Sigmoid colon (tissue), 7 donors: ENCODE measurements at places on chromosomes 11 and 22. TPM values are rescaled to one million over a fixed set of nuclear protein-coding genes. Genes with fewer than 3 reads are reported as not detected.

- no peak for DNase-seq
- no peaks in the 10 kb centered on the region for H3K27me3 ChIP-seq
- peaks cover 11% of the 10 kb centered on the region for H3K4me1 ChIP-seq
- H3K4me3 ChIP-seq = no peak overlapping the region
- H3K36me3 ChIP-seq = no peaks in the 10 kb centered on the region
- no peak overlapping the region for H3K27ac ChIP-seq
These were observed 24.4 kb upstream of the PAMR1 start for GRCh38 chr11:35549787-35550186.

- H3K4me3 ChIP-seq = no peak overlapping the region
- H3K36me3 ChIP-seq = no peaks in the 10 kb centered on the region
- DNase-seq = peak; percentile 19
- H3K27me3 ChIP-seq = no peaks in the 10 kb centered on the region
- no peaks in the 10 kb centered on the region for H3K4me1 ChIP-seq
These were observed 41.1 kb downstream of the SEZ6L start for GRCh38 chr22:26210334-26210733.

- no peak overlapping the region for H3K27ac ChIP-seq
- no peak overlapping the region for H3K4me3 ChIP-seq
- H3K27me3 ChIP-seq = no peaks in the 10 kb centered on the region
- no peaks in the 10 kb centered on the region for H3K36me3 ChIP-seq
These were observed 93.1 kb upstream of the MTMR2 start for GRCh38 chr11:96016978-96017502.

- no peaks in the 10 kb centered on the region for H3K27me3 ChIP-seq
- no peak overlapping the region for H3K27ac ChIP-seq
- no peaks in the 10 kb centered on the region for H3K4me1 ChIP-seq
- H3K36me3 ChIP-seq = no peaks in the 10 kb centered on the region
- no peak overlapping the region for H3K4me3 ChIP-seq
These were observed 40.7 kb upstream of the TTC12 start for GRCh38 chr11:113273720-113274119.

Gene DENND6B
- 2.3 TPM for total RNA-seq

Gene MS4A4E
- 10.2 TPM for total RNA-seq

DNA sequence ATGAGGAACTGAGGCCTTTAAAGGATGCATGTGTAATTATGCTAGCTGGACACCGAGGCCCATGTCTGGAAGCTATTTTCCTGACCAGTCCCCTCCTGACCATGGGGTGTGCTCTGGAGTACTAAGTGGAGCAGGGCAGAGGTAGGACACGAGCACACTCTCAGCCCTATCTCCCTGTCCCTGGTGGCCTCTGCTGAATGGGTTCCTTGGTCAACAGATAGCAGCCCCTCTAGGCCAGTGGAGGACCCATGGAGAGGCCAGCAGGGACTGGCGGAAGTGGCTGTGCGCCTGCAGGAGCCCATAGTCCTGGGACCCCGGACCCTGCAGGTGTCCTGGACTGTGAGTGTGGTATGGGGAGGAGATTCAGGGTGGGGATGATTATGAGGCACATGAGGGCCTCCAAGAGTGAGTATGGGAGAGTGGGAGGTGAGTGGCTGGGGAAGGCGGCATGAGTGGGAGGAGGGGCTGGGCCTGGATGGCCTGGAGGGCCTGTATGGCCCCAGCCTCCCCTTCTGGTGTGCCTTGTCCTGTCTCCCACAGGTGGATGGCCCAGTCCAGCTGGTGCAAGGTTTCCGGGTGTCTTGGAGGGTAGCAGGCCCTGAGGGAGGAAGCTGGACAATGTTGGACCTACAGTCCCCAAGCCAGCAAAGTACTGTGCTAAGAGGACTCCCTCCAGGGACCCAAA is 9.5 kb downstream of the ROBO3 start:
- H3K4me1 ChIP-seq = peaks cover 9% of the 10 kb centered on the region
- no peaks in the 10 kb centered on the region for H3K36me3 ChIP-seq
- H3K27me3 ChIP-seq = peaks cover 35% of the 10 kb centered on the region
- no peak overlapping the region for H3K27ac ChIP-seq

DNA sequence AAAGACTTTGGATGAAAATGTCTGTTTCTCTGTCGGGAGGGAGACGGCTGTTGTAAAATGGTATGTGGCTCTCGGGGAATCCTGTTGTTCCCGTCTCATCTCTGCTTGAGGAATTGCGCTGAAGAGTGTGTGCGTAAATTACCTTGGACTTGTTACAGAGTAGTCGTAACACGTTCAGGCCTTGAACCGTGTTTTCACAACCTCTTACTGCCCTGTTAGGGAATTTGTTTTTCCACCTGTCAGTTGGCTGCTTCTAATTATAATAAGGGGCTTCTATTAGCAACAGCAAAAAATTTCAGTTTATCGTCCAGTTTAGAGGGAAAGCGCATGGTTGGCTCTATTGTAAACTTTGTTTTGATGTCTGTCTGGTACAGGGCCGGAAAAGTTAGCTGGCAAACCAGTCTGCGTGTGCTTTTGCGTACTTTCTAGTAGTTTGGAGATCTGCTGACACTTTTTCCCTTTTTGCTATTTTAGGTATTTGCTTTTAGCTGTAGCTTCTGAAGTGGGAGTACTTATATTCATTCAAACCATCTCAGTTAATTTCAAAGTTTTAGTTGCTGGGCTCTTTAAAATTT is 1.5 kb downstream of the HIPK3 start:
- peak; percentile 80 for DNase-seq
- no peaks in the 10 kb centered on the region for H3K27me3 ChIP-seq
- H3K4me3 ChIP-seq = peak overlapping the region; percentile 77
- no peaks in the 10 kb centered on the region for H3K4me1 ChIP-seq
- H3K36me3 ChIP-seq = no peaks in the 10 kb centered on the region

- no peaks in the 10 kb centered on the region for H3K36me3 ChIP-seq
- H3K4me3 ChIP-seq = peak overlapping the region; percentile 44
- peak; percentile 59 for DNase-seq
- H3K27ac ChIP-seq = no peak overlapping the region
- peaks cover 80% of the 10 kb centered on the region for H3K27me3 ChIP-seq
- peaks cover 14% of the 10 kb centered on the region for H3K4me1 ChIP-seq
These were observed 650 bp downstream of the GUCY1A2 start for GRCh38 chr11:107017433-107018218.

Gene LMO2
- 12.7 TPM for total RNA-seq

Gene FGF19
- total RNA-seq = not detected

GRCh38 chr11:1387961-1388762 is 1.6 kb upstream of the BRSK2 start:
- H3K4me3 ChIP-seq = no peak overlapping the region
- DNase-seq = no peak
- H3K27ac ChIP-seq = no peak overlapping the region

Gene ASPHD2
- 1.2 TPM for total RNA-seq

DNA sequence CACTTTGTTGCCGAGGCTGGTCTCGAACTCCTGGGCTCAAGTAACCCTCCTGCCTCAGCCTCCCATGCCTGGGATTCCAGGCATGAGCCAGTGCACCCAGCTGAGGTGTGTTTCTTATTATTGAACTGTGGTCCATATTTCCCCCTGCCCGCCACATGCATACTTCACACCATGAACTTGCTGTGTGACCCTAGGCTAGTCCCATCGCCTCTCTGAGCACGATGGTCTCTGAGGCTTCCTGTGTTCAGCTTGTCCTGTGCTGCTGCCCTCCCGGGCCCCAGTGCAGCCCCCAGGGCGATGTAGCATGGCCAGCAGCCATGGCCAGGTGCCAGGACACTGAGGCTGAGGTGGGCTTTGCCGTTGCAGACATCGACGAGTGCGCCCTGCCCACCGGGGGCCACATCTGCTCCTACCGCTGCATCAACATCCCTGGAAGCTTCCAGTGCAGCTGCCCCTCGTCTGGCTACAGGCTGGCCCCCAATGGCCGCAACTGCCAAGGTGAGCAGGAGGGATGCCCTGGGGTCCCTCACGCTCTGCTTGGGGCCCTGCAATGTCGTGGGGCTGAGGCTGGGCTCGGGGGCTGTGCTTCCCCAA is 45.7 kb downstream of the FBLN1 start:
- no peaks in the 10 kb centered on the region for H3K36me3 ChIP-seq
- DNase-seq = no peak
- peaks cover 55% of the 10 kb centered on the region for H3K4me1 ChIP-seq
- no peaks in the 10 kb centered on the region for H3K27me3 ChIP-seq

- no peaks in the 10 kb centered on the region for H3K27me3 ChIP-seq
- H3K4me3 ChIP-seq = no peak overlapping the region
- no peaks in the 10 kb centered on the region for H3K36me3 ChIP-seq
These were observed 199.3 kb downstream of the PGR start for GRCh38 chr11:100930185-100930778.
